Chondrocyte (in vitro differentiated cells): ENCODE measurements at places on chromosomes 7 and 10. TPM values are rescaled to one million over a fixed set of nuclear protein-coding genes. Genes with fewer than 3 reads are reported as not detected.

GRCh38 chr10:68110027-68110426, 739 bp downstream of the MYPN start:
- peak overlapping the region; percentile 1 for H3K4me3 ChIP-seq
- no peaks in the 10 kb centered on the region for H3K36me3 ChIP-seq
- DNase-seq = no peak
- no peaks in the 10 kb centered on the region for H3K27me3 ChIP-seq
- H3K27ac ChIP-seq = peak overlapping the region; percentile 25

Gene SPDYE17
- total RNA-seq = not detected in 3 replicates

DNA sequence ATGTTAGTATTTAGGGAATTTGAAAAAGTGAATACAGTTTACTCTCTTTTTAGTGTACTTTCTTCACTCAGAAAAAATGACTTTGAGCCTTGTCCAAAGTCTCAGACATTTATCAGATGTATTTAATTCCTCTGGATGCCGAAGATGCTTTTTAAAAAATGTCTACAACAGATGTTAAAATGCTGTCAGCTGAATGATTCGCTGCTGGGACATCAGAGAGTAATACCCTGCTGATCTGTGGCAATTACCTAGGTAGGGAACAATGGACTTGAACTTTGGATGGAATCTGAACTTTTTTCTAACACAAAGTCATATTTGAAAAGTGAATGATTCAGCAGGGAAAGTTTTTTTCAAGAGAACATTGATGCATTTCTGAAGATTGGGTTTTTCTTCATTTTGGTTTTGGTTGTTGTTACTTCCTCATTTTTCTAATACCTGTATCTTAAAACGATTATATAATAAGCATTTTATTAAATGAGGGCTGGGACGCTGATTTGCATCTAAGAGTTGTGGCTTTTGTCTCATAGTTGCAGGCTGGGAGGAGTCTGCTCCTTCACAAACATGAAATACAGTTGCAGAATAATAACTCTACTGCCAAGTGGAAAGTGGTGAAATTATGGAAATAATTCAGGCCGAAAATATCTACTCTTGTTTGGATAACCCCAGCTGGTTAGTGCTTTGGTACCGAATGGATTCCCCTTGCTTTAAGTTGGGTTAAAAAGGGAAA, 98.0 kb downstream of the SPAG6 start:
- no peaks in the 10 kb centered on the region for H3K27me3 ChIP-seq
- no peak overlapping the region for H3K27ac ChIP-seq
- H3K4me1 ChIP-seq = peaks cover 27% of the 10 kb centered on the region
- no peak for DNase-seq

DNA sequence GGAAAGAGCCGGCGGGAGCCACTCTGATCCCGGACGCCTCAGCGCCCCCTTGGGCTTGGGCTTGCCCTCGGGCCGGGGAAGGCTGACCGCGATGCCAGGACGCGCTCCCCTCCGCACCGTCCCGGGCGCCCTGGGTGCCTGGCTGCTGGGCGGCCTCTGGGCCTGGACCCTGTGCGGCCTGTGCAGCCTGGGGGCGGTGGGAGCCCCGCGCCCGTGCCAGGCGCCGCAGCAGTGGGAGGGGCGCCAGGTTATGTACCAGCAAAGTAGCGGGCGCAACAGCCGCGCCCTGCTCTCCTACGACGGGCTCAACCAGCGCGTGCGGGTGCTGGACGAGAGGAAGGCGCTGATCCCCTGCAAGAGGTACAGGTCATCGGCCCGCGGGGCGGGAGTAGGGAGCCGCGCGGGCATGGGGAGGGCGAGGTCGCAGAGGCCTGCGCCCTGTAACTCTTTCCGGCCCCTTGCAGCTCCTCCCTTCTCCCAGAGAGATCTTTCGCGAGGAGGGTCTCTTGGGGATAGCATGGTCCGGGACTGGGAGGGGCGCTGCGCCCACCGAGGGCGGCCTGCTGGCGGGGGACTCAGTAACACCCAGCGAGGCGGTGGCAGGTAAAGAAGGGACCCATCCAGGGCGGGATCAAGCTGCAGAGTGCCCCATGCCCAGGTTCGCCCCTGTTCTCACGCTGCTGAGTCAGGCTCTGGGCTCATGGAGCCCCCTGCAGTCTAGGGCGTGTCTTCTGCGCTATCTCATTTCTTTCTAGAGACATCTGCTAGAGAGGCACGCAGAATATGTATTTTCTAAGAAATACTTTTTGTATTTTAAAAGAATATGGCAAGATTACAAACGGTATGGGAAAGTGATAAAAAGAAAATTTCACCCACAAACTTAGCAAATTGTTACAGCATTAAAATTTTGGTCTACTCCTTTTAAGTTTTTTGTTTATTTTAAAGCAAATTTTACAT, 687 bp downstream of the EPDR1 start:
- peak overlapping the region; percentile 85 for H3K4me3 ChIP-seq
- DNase-seq = no peak
- peaks cover 31% of the 10 kb centered on the region for H3K27me3 ChIP-seq
- peak overlapping the region; percentile 85 for H3K27ac ChIP-seq

Gene TMEM196
- total RNA-seq = not detected in 3 replicates

DNA sequence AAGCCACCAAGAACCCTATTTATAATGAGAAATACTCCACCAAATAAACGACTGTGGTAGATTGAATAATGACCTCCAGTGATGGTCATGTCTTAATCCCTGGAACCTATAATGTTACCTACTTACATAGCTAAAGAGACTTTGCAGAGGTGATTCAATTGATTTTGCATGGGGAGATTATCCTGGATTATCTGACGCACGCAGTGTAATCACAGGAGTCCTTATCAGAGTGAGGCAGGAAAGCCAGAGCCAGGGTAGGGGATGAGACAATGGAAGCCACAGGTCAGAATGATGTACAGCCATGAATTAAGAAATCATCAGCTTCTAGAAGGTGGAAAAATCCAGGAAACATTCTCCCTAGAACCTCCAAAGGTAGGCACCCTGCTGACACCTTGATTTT, 286.4 kb upstream of the SP4 start:
- H3K36me3 ChIP-seq = no peaks in the 10 kb centered on the region
- peaks cover 6% of the 10 kb centered on the region for H3K27me3 ChIP-seq
- H3K27ac ChIP-seq = no peak overlapping the region
- no peaks in the 10 kb centered on the region for H3K4me1 ChIP-seq
